ENCODE measurements at places on chromosomes 4 and X. TPM values are rescaled to one million over a fixed set of nuclear protein-coding genes. Genes with fewer than 3 reads are reported as not detected.

The PPP4R3C gene
- not detected for total RNA-seq

The HDX gene
- total RNA-seq = 8.7 TPM

The RNF113A gene
- 26.2 TPM for total RNA-seq

The SLC25A14 gene
- 15.8 TPM for total RNA-seq

The TRIML2 gene
- total RNA-seq = 34.9 TPM
